Central memory CD4-positive, alpha-beta T cell (primary cell): ENCODE measurements at places on chromosomes 11 and 22.
A peak's percentile ranks its signal among the peaks of the same experiment; 100 is the strongest.

- DNase-seq, result no peak
These were observed 36.3 kb downstream of the ETS1 start for GRCh38 chr11:128551058-128551457.

GRCh38 chr22:46213052-46213451 lies 37.0 kb downstream of the CDPF1 start:
- no peak for DNase-seq

- no peak for DNase-seq
These were observed 173.9 kb upstream of the B3GAT1 start for GRCh38 chr11:134585666-134586610.

- DNase-seq, result no peak
These were observed 12.3 kb upstream of the MPZL2 start for GRCh38 chr11:118276422-118276821.

DNA sequence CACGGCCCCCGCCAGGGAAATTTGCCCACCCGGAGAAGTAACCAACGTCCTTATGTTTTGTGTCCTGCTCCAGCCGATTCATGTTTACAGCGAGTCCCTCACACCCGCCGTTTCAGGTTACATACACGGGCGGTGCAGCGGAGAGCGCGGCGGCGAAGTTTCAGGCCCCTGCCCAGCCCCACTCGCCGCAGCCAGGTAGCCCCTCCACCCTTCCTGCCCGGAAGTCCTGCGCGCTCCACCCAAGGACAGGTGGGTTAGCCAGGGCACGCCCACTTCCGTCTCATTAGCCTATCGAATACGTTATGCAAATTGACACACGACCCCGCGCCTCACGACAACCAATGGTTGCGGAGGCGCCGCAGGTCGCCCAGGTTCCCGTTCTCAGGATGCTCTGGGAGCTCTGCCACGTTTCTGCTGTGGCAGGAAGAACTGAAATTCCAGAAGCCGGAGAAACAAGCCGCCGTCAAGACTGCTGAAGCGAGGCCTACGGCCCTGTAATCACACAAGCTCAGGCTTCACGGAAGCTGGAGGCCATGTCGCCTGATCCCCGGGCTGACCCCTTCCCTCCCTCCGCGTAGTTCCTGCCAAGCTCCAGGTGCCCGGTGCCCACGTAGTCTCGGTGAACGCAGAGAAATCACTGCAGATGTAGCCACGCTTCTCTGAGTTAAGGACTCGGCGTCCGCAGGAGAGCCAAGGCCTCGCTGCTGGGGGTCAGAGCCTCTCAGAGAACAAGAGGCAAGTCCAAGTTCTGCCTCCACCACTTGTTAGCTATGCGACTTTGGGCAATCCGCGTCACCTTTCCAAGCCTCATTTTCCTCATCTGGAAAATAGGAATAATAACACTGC lies 22.4 kb upstream of the MYH9 start:
- peak; percentile 69 for DNase-seq
